ENCODE measurements at places on chromosomes 6 and 20. TPM values are rescaled to one million over a fixed set of nuclear protein-coding genes. Genes with fewer than 3 reads are reported as not detected.
A peak's percentile ranks its signal among the peaks of the same experiment; 100 is the strongest.

- no peaks in the 10 kb centered on the region for H3K27me3 ChIP-seq
- H3K27ac ChIP-seq: no peak overlapping the region
- peak; percentile 8 for DNase-seq
- H3K4me3 ChIP-seq: no peak overlapping the region
- H3K36me3 ChIP-seq: no peaks in the 10 kb centered on the region
Measured at GRCh38 chr6:16540804-16541752, 220.2 kb downstream of the ATXN1 start.

GRCh38 chr6:125597411-125598253 lies 151.8 kb upstream of the HEY2 start:
- no peak for DNase-seq
- no peak overlapping the region for H3K4me3 ChIP-seq
- no peaks in the 10 kb centered on the region for H3K36me3 ChIP-seq
- no peak overlapping the region for H3K27ac ChIP-seq
- peaks cover 6% of the 10 kb centered on the region for H3K4me1 ChIP-seq

- H3K4me3 ChIP-seq: no peak overlapping the region
- DNase-seq: no peak
- no peaks in the 10 kb centered on the region for H3K27me3 ChIP-seq
- no peaks in the 10 kb centered on the region for H3K36me3 ChIP-seq
Measured at GRCh38 chr6:3766214-3766613, 14.7 kb upstream of the PXDC1 start.

SIRPB1 gene
- 0.62 TPM for total RNA-seq

DNA sequence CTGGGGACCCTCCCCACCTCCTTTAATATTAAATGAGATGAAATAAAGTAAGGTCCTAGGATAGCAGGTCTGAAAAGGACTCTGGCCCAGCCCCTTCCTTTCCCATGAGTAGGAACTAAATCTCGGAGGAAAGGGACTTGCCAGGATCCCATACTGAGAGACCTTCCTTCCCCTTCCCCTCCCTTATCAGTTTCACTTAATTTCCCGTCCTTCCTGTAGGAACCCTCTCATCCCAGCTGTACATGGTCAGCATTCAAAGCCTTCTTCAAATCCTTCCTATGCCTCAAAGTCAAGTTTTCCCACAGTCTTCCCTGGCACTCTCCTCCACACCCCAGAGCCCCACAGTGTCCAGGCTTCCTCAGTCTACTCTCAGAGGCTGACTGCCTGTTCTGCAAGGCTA lies 71.3 kb upstream of the MYL9 start:
- H3K27me3 ChIP-seq: no peaks in the 10 kb centered on the region
- peaks cover 22% of the 10 kb centered on the region for H3K4me1 ChIP-seq
- H3K4me3 ChIP-seq: no peak overlapping the region
- H3K36me3 ChIP-seq: no peaks in the 10 kb centered on the region

DNA sequence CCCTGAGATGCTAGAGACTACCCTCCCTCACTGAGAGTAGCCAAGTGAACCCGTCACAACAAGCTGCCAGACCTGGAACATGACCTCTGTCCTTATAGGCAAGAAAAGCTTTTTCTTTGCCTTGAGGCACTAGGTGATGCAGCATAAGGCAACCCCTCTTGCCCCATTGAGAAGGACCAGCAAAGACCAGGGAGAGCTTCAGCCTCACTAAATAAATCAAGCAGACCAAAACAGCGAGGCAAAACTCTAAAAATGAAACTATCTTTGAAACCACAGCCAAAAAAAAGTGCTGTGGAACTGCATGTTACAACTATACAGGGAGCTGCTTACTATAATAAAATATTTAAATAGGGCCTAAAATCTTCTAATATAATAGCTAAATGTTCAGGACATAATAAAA lies 62.6 kb upstream of the FAM83B start:
- no peak overlapping the region for H3K27ac ChIP-seq
- H3K36me3 ChIP-seq: no peaks in the 10 kb centered on the region
- no peaks in the 10 kb centered on the region for H3K27me3 ChIP-seq
- no peak for DNase-seq
- H3K4me3 ChIP-seq: no peak overlapping the region

- H3K4me1 ChIP-seq: peaks cover 24% of the 10 kb centered on the region
- H3K4me3 ChIP-seq: peak overlapping the region; percentile 64
- H3K27me3 ChIP-seq: peaks cover 70% of the 10 kb centered on the region
- no peak overlapping the region for H3K27ac ChIP-seq
- H3K36me3 ChIP-seq: no peaks in the 10 kb centered on the region
Measured at GRCh38 chr6:72620871-72621290, 983 bp upstream of the KCNQ5 start.

FAM229B gene
- total RNA-seq: 32.2 TPM

- H3K36me3 ChIP-seq: no peaks in the 10 kb centered on the region
- no peaks in the 10 kb centered on the region for H3K4me1 ChIP-seq
- no peak overlapping the region for H3K27ac ChIP-seq
- H3K27me3 ChIP-seq: no peaks in the 10 kb centered on the region
- H3K4me3 ChIP-seq: no peak overlapping the region
Measured at GRCh38 chr6:160494576-160494975, 146.4 kb downstream of the SLC22A3 start.

- H3K27ac ChIP-seq: no peak overlapping the region
- no peaks in the 10 kb centered on the region for H3K36me3 ChIP-seq
- H3K4me1 ChIP-seq: no peaks in the 10 kb centered on the region
- no peaks in the 10 kb centered on the region for H3K27me3 ChIP-seq
- no peak overlapping the region for H3K4me3 ChIP-seq
Measured at GRCh38 chr6:135161411-135162395, 19.4 kb upstream of the MYB start.

DNA sequence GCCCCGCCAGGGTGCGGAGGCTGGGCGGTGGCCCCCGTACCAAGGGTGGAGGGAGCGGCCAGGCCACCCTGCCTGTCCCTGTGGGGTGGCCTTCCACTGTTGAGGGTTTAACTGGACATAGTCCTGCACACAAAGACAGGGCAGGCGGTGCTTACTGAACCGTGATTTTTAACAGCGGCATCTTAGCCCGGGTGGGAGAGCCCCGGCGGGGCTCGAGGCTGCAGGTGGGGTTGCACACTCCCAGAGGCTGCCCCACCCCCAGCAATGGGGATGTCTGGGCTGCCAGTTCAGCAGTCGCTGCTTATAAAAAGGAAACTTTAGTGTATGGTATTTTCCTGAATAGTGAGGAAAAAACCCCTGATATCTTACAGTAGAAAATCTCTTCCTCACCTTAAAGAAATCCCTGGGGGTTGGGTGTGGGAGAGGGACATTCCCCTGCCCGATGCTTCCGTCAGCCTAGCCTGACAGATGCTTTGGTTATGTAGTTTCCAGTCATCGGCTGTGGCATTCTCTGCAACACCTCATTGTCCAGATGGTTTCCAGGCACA lies 79.4 kb downstream of the IRF4 start:
- H3K27ac ChIP-seq: no peak overlapping the region
- no peaks in the 10 kb centered on the region for H3K36me3 ChIP-seq
- H3K27me3 ChIP-seq: no peaks in the 10 kb centered on the region
- peaks cover 23% of the 10 kb centered on the region for H3K4me1 ChIP-seq

DNA sequence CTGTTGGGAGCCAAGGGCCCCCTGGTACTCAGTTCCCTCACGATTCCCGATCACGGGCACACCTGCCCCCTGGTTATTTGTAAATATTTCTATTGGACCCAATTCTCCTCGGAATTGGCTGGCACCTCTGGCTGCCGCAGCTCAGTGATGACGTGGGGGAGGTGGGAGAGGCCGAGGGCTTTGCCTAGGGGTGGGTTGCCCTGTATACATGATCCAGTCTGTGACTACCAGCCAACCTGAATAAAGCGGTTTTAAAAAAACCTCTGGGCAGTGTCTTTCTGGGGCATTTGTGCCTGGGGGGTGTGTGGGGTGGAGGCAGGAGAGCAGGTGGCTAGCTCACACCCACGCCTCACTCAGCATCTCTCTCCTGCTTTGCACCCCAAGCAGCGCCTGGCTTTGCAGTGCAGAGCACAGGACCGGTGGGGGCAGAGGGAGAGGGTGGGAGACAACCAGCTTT lies 42.2 kb downstream of the VSTM2L start:
- peaks cover 6% of the 10 kb centered on the region for H3K4me1 ChIP-seq
- DNase-seq: no peak
- no peaks in the 10 kb centered on the region for H3K27me3 ChIP-seq
- H3K27ac ChIP-seq: no peak overlapping the region
- no peaks in the 10 kb centered on the region for H3K36me3 ChIP-seq

BPI gene
- not detected for total RNA-seq

DNA sequence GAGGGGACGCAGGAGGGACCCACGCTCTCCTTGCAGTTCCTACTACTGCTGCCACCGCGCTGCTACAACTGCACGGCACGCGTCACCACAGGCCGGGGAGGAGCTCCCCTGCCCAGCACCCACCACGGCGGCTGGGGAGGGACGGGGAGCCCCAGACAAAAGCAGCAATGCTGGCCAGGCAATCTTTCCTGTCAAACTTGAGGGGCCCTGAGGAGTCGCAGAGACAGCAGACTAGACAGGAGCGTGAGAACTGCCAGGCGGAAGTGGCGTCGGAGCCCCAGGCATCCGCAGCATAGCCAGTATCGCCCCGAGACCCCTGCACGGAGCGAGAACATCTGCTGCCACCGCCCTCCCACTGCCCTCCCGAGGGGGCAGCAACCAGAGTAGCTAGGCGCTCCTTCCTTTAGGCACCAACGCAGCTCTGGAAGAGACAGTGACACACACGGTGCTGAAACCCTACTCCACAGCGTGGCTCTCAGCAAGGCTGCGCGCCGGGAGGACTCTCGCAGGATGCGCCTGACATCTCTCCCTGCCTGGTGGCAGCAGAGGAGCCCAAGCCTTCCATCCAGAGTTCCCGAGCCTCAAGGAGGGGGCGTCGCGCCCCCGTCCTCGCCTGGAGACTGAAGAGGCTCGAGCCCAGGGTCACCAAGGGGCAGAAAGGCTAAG lies 2.2 kb downstream of the TAF4 start:
- no peaks in the 10 kb centered on the region for H3K27me3 ChIP-seq
- H3K36me3 ChIP-seq: no peaks in the 10 kb centered on the region
- H3K4me3 ChIP-seq: peak overlapping the region; percentile 55
- DNase-seq: peak; percentile 72
- H3K4me1 ChIP-seq: peaks cover 22% of the 10 kb centered on the region

FLRT3 gene
- total RNA-seq: 24.0 TPM

DNA sequence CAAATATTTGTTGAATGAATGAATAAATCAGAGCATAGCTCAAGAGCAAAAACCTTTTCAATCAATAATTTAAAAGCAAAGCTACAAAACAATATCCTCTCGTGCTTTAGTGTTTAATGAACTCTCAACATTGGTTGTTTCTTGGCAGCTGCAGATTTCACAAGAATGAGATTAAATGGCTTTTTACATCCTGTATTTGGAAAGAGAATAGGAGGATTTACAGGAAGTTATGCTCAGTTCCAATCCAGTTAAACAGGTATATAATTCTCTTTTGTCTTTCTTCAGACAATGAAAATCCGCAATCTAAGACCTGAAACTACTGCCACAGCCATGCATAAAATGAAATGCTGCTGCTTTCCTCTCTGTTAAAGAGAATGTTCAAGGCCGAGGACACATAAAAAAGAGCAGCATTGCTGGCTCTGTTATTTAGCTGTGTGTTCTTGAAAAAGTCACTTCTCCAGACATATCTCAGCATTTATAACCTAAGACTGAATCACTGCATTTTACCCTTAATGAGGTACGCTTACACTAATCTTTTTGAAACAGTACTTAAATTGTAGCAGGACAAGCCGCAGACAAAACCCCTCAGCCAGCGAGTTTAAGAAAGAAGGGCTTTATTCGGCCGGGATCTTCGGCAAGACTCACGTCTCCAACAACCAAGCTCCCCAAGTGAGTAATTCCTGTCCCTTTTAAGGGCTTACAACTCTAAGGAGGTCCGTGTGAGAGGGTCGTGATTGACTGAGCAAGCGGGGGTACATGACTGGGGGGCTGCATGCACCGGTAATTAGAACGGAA lies 3.6 kb downstream of the C6orf52 start:
- no peaks in the 10 kb centered on the region for H3K27me3 ChIP-seq
- DNase-seq: peak; percentile 60
- peaks cover 34% of the 10 kb centered on the region for H3K4me1 ChIP-seq

- no peak overlapping the region for H3K4me3 ChIP-seq
- DNase-seq: no peak
- H3K36me3 ChIP-seq: no peaks in the 10 kb centered on the region
- H3K4me1 ChIP-seq: peaks cover 3% of the 10 kb centered on the region
- no peaks in the 10 kb centered on the region for H3K27me3 ChIP-seq
- no peak overlapping the region for H3K27ac ChIP-seq
Measured at GRCh38 chr6:14965424-14966075, 280.3 kb upstream of the JARID2 start.

DNA sequence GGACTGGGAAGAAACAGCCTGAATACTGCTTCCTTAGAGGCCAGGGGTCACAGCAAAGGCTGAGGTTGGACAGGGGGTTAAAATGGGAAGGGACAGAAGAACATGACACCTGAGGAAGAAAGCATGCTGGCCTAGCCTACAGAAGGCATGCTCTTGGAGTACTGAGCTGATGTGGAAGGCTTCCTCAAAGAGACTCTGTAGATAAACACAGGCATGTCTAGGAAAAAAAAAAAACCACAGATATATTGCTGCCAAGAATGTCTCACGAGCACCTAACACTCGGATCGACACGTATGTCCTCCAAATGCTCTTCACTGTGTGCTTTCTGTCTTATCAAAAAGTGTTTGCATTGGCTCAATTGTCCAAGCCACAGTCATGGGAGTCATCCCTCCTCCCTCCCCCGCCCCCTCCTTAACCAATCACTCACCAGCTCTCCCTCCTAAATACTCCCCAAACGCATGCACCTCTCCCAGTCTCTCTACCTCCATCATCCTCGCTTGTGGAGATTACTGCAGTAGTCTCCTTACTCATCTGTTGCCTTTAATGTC lies 101.1 kb upstream of the LRFN2 start:
- no peak overlapping the region for H3K27ac ChIP-seq
- no peaks in the 10 kb centered on the region for H3K36me3 ChIP-seq
- H3K4me1 ChIP-seq: no peaks in the 10 kb centered on the region
- DNase-seq: no peak
- no peaks in the 10 kb centered on the region for H3K27me3 ChIP-seq
- H3K4me3 ChIP-seq: no peak overlapping the region

OR2B6 gene
- not detected for total RNA-seq

DNA sequence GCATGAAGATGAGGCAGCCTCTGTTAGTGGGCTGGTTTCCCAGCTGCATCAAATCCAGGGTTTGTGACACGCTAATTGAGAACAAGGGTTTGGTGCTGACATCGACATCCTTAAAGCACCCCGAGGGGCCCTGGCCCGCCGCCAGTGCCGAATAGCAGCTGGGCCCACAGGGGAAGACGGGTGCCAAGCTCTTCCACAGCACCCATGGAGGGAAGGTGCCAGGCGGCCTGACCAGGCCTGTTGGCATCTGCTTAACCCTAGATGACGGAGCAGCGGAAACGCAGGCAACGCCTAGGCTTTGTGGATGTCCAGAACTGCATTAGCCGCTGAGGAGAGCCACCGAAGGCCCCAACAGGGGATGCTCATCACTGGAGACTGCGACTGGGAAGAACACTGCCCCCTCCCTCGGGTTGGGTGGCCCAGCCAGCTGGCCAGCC lies 16.0 kb downstream of the UQCC2 start:
- peaks cover 7% of the 10 kb centered on the region for H3K36me3 ChIP-seq
- no peaks in the 10 kb centered on the region for H3K27me3 ChIP-seq
- H3K4me1 ChIP-seq: peaks cover 3% of the 10 kb centered on the region
- H3K4me3 ChIP-seq: no peak overlapping the region
- H3K27ac ChIP-seq: no peak overlapping the region
- no peak for DNase-seq

All from neural progenitor cell (in vitro differentiated cells).